ENCODE measurements at places on chromosomes 6 and 20. TPM values are rescaled to one million over a fixed set of nuclear protein-coding genes. Genes with fewer than 3 reads are reported as not detected.

TREML2 gene
- total RNA-seq: 3.5 TPM

MUCL3 gene
- total RNA-seq: not detected

APOM gene
- total RNA-seq: 3.4 TPM

SLC32A1 gene
- not detected for total RNA-seq

CPNE5 gene
- total RNA-seq: 0.65 TPM

TRIM31 gene
- 0.09 TPM for total RNA-seq

CFB gene
- total RNA-seq: not detected

FGD2 gene
- total RNA-seq: 0.57 TPM

C6orf15 gene
- not detected for total RNA-seq

FOXF2 gene
- total RNA-seq: not detected

GSS gene
- total RNA-seq: 71.0 TPM

POLH gene
- 34.2 TPM for total RNA-seq

PI3 gene
- total RNA-seq: not detected

EBF4 gene
- total RNA-seq: 7.6 TPM

BPIFB4 gene
- not detected for total RNA-seq

ZNF217 gene
- total RNA-seq: 60.9 TPM

HLA-DPA1 gene
- 38.5 TPM for total RNA-seq

DEF6 gene
- total RNA-seq: 103 TPM

MLN gene
- not detected for total RNA-seq

SNRPB gene
- total RNA-seq: 567 TPM

FILIP1 gene
- not detected for total RNA-seq

DNPH1 gene
- 78.9 TPM for total RNA-seq

KIZ gene
- total RNA-seq: 9.3 TPM

COL21A1 gene
- not detected for total RNA-seq

NRN1 gene
- total RNA-seq: 4.8 TPM

HCRTR2 gene
- not detected for total RNA-seq
